GM03348 (cell line): ENCODE measurements at places on chromosomes 13 and 19.

DNA sequence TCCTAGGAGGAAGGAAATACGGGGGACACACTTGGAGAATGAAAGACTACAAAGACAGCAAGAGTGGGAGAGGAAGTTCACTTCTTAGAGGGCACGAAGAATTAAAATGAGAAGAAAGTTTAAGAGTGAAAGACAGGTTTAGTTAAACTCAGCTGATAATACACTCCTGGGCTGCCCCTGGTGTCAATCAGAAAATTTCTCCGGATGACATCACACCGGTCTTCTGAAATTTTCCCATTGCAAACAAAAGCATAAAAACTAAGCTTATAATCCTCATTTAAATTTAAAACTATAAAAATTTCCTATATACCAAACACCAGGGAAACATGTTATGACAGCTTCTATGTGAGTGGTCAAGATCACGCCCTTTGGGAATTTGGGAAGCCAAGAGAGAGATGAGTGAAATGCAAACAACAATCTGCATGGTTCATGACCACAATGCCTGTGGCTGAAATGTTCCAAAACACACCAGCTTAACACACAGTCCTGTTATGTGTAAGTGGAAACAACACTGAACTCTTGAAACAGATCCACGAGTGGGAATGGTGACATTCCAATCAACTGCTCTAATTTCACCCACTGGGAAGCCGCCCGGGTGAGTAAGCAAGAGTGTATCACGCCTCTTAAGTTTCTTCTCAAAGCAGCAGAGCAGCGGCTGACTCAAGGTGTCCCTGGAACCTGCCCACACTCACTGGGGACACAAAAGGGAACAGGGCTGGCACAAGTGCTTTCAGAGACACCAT, 49.0 kb downstream of the BRD4 start:
- DNase-seq, result peak; percentile 72

GRCh38 chr13:110881839-110882627, 32.8 kb downstream of the ANKRD10 start:
- DNase-seq, result no peak

DNA sequence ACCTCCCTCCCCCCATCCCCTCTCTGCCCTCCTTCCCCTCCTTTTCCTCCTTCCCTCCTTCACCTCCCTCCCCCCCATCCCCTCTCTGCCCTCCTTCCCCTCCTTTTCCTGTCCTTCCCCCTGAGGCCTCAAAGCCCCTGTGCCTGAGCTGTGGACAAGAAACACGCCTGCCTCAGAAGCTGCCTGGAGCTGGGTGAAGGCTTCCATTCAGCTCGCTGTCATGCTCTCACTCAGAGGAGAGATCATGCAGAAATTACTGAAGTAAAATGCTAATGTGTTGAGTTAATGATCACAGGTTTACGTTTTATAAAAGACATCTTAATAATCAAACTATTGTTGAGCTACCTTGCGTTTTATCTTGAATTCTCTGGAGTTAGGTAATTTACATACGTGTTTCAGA, 114.5 kb downstream of the ATP11A start:
- no peak for DNase-seq

GRCh38 chr19:4539693-4540581, at the start of gene LRG1:
TSS of gene LRG1 (minus strand) at chr19:4540036. CDS start at chr19:4540013, 23 bp downstream.
- no peak for DNase-seq

GRCh38 chr19:3792114-3792513, 5.9 kb upstream of the MATK start:
- no peak for DNase-seq

- no peak for DNase-seq
Observed at GRCh38 chr13:21055511-21056045, 5.8 kb downstream of the LATS2 start.

GRCh38 chr13:110456550-110456949, 105.0 kb downstream of the RAB20 start:
- DNase-seq, result no peak

DNA sequence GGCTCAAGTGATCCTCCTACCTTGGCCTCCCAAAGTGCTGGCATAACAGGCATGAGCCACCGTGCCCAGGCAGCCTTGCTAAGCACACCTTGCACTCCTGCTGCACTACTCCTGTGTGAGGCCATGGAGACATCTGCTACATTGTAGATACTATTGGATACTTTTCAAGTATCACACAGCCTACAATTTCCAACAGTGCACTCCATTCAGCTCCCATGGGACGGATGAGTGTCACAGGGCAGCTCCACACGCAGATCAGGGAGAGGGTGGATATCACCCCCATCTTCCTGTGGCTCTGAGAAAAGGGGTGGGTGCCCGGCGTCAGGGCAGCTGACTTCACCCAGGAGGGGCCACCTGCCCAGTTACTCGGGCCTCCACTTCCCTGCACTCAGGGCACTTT, 39.1 kb upstream of the CCNE1 start:
- no peak for DNase-seq

DNA sequence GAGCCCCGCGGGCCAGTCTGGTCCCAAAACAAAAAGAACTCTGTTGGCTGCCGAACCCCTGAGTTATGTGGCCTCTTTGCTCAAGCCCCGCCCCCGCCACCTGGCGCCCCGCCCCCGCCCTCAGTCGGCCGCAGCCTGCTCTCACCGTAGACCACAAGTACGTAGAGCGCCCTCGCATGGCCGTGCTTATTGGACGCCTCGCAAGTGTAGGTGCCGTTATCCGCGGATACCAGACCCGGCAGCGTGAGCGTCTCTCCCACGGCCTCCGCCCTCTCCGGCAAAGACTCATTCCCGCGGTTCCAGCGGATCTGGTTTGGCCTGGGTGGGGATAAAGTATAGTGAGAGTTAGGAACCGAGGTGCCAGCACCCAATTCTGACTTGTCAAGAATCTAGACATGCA, 5.5 kb upstream of the ZNF428 start:
- no peak for DNase-seq

DNA sequence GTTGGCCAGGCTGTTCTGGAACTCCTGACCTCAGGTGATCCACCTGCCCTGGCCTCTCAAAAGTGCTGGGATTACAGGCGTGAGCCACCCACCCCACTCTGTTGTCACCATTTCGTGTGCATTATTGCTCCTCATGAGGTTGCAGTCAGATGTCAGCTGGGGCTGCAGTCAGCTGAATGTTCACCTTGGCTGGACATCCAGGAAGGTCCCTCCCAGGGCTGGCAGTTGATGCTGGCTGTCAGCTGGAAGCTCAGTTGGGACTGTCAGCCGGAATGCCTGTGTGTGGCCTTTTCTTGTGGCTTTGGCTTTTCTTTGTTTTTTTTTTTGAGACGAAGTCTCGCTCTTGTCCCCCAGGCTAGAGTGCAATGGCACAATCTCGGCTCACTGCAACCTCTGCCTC, 6.6 kb downstream of the MEGF8 start:
- no peak for DNase-seq
